NCI-H460 (cell line): ENCODE measurements at places on chromosomes 11 and 22. TPM values are rescaled to one million over a fixed set of nuclear protein-coding genes. Genes with fewer than 3 reads are reported as not detected.

Gene PPFIBP2
- total RNA-seq: 1.5 and 2.5 TPM in 2 replicates

Gene KCNQ1
- total RNA-seq: 0.26 TPM in 1 of 2 replicates, not detected in the other

DNA sequence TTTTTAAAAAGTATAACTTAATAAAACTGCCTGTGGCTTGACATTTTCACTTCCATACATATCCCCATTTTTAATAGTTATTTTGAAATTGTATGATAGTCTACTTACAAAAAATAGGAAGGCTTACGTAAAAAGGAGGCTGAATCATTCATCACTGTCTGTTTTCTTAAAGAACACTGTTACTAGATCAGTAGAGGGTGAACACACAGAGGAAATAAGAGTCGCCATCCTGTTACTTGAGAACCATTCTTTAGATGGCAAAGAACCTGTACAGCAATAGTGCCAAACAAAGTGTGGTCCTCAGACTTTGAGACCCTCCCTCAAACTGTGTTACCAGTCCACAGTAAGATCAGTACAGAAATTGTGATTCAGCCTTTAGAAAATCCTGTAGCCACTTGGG is 180.7 kb downstream of the PGR start:
- no peak for DNase-seq

DNA sequence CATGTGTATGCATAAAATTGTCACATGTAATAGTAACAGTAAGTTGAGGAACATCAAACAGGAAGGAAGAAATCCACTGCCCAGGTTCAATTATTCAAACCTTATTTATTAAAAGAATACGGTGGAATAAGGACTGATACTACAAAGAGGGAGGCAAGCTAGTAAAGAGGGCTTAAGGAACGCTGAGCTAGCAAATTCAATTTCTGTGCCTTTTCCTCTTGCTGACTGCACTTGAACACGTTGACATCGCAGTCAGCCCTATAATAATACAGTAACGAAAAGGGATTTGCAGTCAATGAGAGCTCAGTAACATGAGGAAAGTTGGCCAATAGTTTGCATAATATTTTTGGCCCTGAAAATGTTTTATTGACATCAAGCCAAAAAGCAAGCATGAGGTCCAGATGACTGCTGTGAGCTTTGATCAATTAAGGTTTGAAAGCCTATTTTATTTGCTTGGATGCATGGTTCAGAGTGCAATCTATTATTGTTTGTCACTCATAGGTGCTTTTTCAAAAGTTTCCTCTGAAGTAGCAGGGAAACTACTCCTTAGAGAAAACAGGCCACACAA is 861.8 kb downstream of the LRRC4C start:
- no peak for DNase-seq

DNA sequence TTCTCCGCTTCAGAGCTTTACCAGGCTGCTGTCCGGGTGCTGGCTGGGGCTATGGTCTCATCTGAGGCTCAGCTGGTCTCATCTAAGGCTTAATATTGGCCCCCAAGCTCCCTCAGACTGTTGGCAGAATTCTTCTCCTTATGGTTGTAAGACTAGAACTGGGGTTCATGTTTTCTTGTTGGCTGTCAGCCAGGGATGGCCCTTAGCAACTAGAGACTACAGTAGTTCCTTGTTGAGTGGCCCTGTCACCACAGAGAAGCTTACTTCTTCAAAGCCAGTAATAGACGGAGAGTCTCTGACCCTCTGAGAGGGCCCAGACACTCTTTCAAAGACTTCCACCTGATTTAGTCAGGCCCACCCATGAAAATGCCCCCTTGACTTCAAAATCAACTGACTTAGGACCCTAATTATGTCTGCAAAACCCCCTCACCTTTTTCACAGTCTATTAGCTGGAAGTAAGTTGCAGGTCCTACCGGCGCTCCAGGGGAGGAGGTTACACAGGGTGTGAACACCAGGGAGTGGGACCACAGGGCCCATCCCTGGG is 24.2 kb upstream of the TREH start:
- no peak for DNase-seq

- no peak for DNase-seq
These were observed 15.6 kb downstream of the PANX1 start for GRCh38 chr11:94144216-94144615.

DNA sequence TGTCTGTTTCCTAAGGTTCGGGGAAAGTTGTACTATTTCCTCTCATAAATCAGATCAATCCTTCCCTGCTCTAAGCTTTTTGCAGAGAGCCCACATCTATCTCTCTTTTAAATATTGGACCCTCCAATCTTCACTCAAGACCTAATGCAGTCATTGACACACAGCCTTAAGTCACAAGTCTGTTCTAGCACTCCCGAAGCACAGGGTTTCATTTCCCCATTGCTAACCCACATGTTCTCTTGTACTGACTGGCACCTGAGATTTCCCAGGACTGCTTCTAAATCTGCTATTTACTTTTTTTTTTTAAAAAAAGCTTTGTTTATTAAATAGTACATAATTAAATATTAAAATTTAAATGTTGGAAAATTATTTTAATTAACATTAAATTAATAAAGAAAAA is 674.7 kb downstream of the TBC1D22A start:
- no peak for DNase-seq
